ENCODE measurements at places on chromosomes 4 and X. TPM values are rescaled to one million over a fixed set of nuclear protein-coding genes. Genes with fewer than 3 reads are reported as not detected.

SERPINA7 gene
- not detected for total RNA-seq

MAGEA2B gene
- not detected for total RNA-seq

NDST3 gene
- total RNA-seq = not detected

TMEM35A gene
- total RNA-seq = not detected

ZNF280C gene
- total RNA-seq = 5.8 TPM

PPP1R2C gene
- total RNA-seq = not detected

SPON2 gene
- 1,124 TPM for total RNA-seq

LGI2 gene
- total RNA-seq = not detected

MGAT4D gene
- total RNA-seq = not detected

JADE3 gene
- 0.43 TPM for total RNA-seq

ADH1B gene
- not detected for total RNA-seq

BANK1 gene
- 2.1 TPM for total RNA-seq

RASSF6 gene
- total RNA-seq = 0.08 TPM

ITGB1BP2 gene
- total RNA-seq = 2.2 TPM

GUCY1B1 gene
- 2.8 TPM for total RNA-seq

BRCC3 gene
- total RNA-seq = 17.9 TPM

PFKFB1 gene
- 0.73 TPM for total RNA-seq

FGB gene
- total RNA-seq = not detected

Data from natural killer cell (primary cell).